Stomach (tissue), 19 donors: ENCODE measurements at places on chromosomes 1 and 21. TPM values are rescaled to one million over a fixed set of nuclear protein-coding genes. Genes with fewer than 3 reads are reported as not detected.

Gene FMN2
- total RNA-seq: not detected

Gene HSD3B2
- total RNA-seq: 0.37 TPM

Gene PARK7
- 98.1 TPM for total RNA-seq

Gene RGS8
- total RNA-seq: not detected

Gene GJB3
- not detected for total RNA-seq

Gene REN
- not detected for total RNA-seq

Gene SPRR1B
- total RNA-seq: not detected

Gene ESRRG
- 247 TPM for total RNA-seq

DNA sequence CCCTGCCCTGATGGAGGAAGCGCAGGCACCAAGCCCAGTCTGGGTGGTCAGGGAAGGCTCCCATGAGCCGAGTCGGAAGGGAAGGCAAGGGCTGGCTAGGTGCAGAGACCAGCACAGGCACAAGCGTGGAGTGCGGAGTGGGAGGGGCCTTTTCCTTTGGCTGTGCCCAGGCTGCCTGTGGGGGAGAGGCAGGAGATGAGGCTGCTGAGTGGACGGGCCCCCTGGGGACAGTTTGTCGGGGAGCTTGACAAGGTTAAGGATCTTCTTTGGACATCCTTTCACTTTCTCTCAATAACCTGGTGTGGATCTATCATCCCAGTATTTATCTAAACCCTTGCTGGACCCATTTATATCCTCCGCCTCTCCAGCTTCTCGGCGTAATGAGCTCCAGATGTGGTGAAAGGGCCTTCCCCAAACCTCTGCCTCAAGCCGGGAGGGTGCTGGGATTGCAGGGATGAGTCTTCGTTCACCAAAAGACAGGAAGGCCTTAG is 42.9 kb downstream of the EPHB2 start:
- no peak overlapping the region for H3K4me3 ChIP-seq
- H3K36me3 ChIP-seq: no peaks in the 10 kb centered on the region
- H3K4me1 ChIP-seq: peaks cover 27% of the 10 kb centered on the region
- H3K27me3 ChIP-seq: peaks cover 6% of the 10 kb centered on the region
- DNase-seq: no peak
- H3K27ac ChIP-seq: no peak overlapping the region

DNA sequence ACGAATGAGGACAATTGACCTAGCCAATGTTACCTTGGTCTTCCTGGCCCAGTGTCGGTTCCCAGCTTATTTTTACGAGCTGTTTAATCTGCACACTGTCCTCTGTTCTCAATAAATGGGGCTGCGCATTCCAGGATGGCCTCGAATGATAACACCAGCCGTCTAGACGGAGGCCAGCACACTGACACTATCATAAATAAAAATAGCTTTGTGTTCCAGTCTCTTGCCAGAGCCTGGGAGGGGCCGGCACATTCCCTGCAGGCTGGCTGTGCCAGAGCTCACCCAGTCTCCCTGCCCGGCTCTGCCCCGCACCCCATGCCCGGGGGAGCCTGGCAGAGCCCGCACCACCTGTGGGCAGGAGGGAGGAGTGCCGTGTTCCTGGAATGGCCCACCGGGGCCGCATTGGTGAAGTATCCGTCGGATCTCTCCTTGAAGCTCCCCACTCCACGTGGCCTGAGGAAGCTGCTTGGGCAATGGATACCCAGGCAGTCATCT is 92.1 kb downstream of the SPSB1 start:
- no peak overlapping the region for H3K4me3 ChIP-seq
- DNase-seq: no peak
- H3K27ac ChIP-seq: no peak overlapping the region
- no peaks in the 10 kb centered on the region for H3K27me3 ChIP-seq

DNA sequence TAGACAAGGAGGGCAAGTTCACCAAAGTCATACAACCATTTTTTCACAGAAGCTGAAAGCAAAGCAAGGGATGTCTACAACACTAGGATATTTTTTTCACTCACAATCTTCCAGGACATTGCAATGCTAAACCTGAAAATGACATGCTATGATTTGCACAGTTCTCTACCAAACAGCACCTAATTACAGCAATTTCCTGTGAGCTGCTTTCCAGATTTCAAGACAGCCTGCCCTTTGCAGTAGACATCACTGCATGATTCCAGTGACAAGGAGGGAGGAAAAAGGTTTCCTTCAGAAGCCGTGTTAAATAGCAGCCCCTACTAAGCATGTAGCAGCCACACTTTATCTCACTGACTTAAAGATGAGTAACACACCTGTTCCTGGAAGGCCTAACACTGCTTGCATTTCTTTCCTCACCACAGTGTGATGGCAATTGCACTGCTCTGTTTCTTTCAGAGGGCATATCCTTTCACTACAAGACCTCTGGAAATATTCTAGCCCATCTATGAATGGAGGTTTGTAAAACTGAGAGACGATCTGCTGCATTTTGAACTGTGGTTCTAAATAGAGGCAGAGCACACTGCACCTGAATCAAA is 97.1 kb downstream of the DUSP10 start:
- H3K36me3 ChIP-seq: no peaks in the 10 kb centered on the region
- H3K27me3 ChIP-seq: no peaks in the 10 kb centered on the region
- no peak for DNase-seq
- no peaks in the 10 kb centered on the region for H3K4me1 ChIP-seq
- no peak overlapping the region for H3K4me3 ChIP-seq

DNA sequence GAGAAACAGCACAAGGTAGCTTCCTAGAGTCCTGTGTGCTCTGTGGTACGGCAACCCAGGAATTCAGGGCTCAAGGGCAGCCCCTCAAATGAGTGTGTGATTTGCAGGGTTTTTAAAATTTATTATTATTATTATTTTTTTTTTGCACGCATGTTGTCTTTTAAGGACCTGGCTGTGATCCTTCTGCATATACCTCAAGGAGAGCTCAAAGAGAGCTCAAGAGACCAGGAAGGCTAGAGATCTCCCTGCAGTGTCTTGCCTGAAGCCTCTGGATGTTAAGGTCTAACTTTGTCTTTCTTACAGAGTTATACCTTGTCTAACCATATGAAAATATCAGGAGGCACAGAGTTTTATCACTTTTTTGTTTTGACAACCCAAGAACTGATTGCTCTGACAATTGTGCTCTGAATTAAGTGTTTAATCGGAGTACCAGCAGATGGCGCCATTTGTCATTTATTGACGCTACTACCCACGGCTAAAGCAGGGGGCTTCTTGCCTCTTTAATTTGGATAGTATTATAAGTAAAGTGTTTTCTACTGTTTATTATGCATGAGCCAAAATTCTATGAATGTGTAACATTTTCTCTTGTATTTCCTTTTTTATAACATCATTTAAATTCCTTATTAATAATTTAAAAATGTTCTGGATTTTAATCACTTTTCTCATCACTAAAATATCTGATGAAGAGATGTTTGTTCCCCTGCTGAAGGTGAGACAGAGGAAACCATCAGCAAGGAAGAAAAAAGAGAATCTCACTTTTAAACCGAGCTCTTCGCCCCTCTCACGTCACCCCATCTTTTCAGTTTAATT is 35.8 kb upstream of the LMO4 start:
- no peak overlapping the region for H3K4me3 ChIP-seq
- no peaks in the 10 kb centered on the region for H3K36me3 ChIP-seq
- H3K27me3 ChIP-seq: no peaks in the 10 kb centered on the region
- H3K4me1 ChIP-seq: no peaks in the 10 kb centered on the region

DNA sequence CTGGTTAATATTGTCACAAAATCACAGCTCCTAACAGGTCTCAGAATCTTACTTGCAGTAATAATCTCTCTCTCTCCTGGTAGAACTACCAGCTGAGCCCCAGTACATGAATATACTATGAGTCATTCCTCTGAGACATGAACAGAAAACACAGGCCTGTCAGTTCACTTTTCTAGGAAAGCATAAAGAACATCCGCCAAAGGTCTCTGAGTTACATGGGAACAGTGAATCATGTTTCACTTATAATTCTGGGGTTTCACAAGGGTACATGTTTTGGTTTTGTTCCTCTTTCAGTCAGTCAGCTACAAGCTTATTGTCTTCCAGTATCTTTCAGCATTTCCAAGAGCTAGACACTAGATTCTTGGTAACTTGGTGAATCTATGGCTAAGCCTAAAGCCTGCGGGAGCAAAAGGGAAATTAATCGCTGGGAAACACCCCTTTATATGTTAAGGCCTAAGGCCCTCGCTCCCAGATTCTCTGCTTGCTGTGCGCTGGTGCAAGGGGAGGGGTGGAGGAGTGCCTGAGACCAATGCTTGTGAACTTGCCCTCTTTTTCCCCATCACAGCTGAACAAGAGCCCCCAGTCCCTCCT is 31.7 kb downstream of the IFNGR2 start:
- peak overlapping the region; percentile 84 for H3K27ac ChIP-seq
- H3K4me3 ChIP-seq: no peak overlapping the region
- H3K36me3 ChIP-seq: peaks cover 53% of the 10 kb centered on the region
- DNase-seq: no peak

GRCh38 chr1:29744684-29745490 is 508.6 kb downstream of the PTPRU start:
- H3K27ac ChIP-seq: no peak overlapping the region
- H3K4me1 ChIP-seq: no peaks in the 10 kb centered on the region
- no peaks in the 10 kb centered on the region for H3K36me3 ChIP-seq
- H3K27me3 ChIP-seq: peaks cover 38% of the 10 kb centered on the region

GRCh38 chr1:153540394-153541361 is at the start of gene S100A5:
Gene S100A5 (minus strand): TSS chr1:153540934. CDS start chr1:153540191, 743 bp downstream.
- H3K4me3 ChIP-seq: no peak within 1 kb of the TSS
- peaks cover 38% of the 10 kb centered on the region for H3K4me1 ChIP-seq

GRCh38 chr1:2953688-2954285 is 67.5 kb upstream of the ACTRT2 start:
- no peaks in the 10 kb centered on the region for H3K4me1 ChIP-seq
- H3K27ac ChIP-seq: no peak overlapping the region
- H3K4me3 ChIP-seq: no peak overlapping the region
- H3K36me3 ChIP-seq: no peaks in the 10 kb centered on the region

GRCh38 chr1:179530352-179530751 is 45.4 kb downstream of the NPHS2 start:
- no peak overlapping the region for H3K27ac ChIP-seq
- no peak for DNase-seq

DNA sequence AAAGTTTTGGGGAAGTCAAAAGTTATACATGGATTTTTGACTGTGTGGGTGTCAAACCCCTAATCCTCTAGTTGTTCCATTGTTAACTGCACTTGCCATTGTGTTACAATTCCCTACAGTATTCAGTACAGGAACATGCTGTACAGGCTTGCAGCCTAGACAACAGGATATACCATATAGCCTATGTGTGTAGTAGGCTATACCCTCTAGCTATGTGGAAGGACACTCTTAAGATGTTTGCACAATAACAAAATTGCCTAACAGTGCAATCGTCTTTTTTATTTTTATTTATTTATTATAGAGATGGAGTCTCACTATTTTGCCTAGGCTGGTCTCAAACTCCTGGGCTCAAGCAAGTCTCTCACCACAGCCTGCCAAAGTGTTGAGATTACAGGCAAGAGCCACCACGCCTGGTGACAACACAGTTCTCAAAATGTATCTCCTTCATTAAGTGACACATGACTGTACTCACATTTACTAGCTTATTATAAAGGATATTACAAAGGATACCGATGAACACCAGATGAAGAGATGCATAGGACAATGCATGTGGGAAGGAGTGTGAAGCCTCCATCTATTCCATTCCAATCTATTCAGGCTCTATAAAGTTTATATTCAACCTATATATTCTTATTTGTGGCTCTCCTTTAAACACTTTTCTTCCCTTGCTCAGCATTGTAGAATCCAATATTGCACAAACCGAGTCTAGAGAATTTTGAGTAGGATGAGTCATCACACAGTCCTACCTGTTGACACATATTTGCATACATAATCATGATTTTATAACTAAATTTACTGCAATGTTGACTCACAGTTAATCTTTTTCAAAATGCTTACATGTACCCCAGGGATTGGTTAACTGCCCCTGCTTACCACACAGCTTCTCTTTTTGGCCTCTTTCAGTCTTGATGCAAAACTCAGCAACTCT is 28.4 kb upstream of the CEP350 start:
- H3K27ac ChIP-seq: no peak overlapping the region
- peaks cover 6% of the 10 kb centered on the region for H3K36me3 ChIP-seq

- peaks cover 43% of the 10 kb centered on the region for H3K4me1 ChIP-seq
- no peak overlapping the region for H3K27ac ChIP-seq
- no peaks in the 10 kb centered on the region for H3K36me3 ChIP-seq
- no peak overlapping the region for H3K4me3 ChIP-seq
- no peak for DNase-seq
Observed at GRCh38 chr1:32357614-32358013, 4.7 kb downstream of the FAM229A start.

GRCh38 chr1:113858418-113858817 is 13.1 kb downstream of the PTPN22 start:
- no peak overlapping the region for H3K27ac ChIP-seq
- no peak for DNase-seq
- no peaks in the 10 kb centered on the region for H3K27me3 ChIP-seq
- no peak overlapping the region for H3K4me3 ChIP-seq

GRCh38 chr21:39005502-39005787 is 177.8 kb downstream of the PSMG1 start:
- H3K4me1 ChIP-seq: peaks cover 39% of the 10 kb centered on the region
- H3K27me3 ChIP-seq: no peaks in the 10 kb centered on the region
- no peaks in the 10 kb centered on the region for H3K36me3 ChIP-seq
- no peak overlapping the region for H3K4me3 ChIP-seq

DNA sequence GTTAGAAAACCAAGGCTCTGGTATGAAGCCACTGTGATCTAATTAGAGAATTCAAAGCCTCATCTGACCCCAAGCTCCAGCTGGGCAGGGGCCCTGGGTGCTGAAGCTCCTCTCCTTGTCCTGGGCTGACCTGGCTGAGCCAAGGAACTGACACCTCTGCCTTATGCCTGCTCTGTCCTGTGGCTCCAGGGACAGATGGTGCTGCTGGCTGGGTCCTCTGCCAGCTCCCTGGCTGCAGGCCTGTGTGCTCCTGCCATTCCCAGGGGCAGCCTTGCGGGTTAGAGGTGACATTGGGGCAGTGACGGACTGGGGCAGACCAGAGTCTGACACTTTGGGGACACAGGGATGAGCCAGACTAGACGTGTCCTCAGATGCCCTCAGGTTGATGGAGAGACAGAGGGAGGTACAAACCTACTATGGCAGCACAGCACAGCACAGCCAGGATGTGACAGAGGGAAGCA is 11.8 kb downstream of the ACOT11 start:
- H3K27me3 ChIP-seq: no peaks in the 10 kb centered on the region
- DNase-seq: no peak
- H3K4me1 ChIP-seq: peaks cover 22% of the 10 kb centered on the region
- no peak overlapping the region for H3K4me3 ChIP-seq
- H3K27ac ChIP-seq: no peak overlapping the region

- no peaks in the 10 kb centered on the region for H3K4me1 ChIP-seq
- no peaks in the 10 kb centered on the region for H3K27me3 ChIP-seq
- H3K36me3 ChIP-seq: no peaks in the 10 kb centered on the region
Observed at GRCh38 chr1:98068016-98068415, 147.2 kb upstream of the DPYD start.

- no peak overlapping the region for H3K4me3 ChIP-seq
- DNase-seq: no peak
- H3K36me3 ChIP-seq: no peaks in the 10 kb centered on the region
- no peak overlapping the region for H3K27ac ChIP-seq
- no peaks in the 10 kb centered on the region for H3K27me3 ChIP-seq
Observed at GRCh38 chr1:211625040-211625439, 46.1 kb upstream of the SLC30A1 start.

GRCh38 chr1:159778266-159778665 is 2.5 kb upstream of the DUSP23 start:
- H3K27me3 ChIP-seq: no peaks in the 10 kb centered on the region
- H3K27ac ChIP-seq: no peak overlapping the region
- no peaks in the 10 kb centered on the region for H3K36me3 ChIP-seq
- H3K4me1 ChIP-seq: no peaks in the 10 kb centered on the region
